Stimulated activated CD8-positive, alpha-beta memory T cell treated with anti-CD3 and anti-CD28 coated beads, Interleukin-7, amount 100 ng/mL, for 24 hours (primary cell): ENCODE measurements at places on chromosomes 1 and 21.
A peak's percentile ranks its signal among the peaks of the same experiment; 100 is the strongest.

- DNase-seq, result peak; percentile 55
Observed at GRCh38 chr1:65254320-65255034, 54.9 kb upstream of the DNAJC6 start.

DNA sequence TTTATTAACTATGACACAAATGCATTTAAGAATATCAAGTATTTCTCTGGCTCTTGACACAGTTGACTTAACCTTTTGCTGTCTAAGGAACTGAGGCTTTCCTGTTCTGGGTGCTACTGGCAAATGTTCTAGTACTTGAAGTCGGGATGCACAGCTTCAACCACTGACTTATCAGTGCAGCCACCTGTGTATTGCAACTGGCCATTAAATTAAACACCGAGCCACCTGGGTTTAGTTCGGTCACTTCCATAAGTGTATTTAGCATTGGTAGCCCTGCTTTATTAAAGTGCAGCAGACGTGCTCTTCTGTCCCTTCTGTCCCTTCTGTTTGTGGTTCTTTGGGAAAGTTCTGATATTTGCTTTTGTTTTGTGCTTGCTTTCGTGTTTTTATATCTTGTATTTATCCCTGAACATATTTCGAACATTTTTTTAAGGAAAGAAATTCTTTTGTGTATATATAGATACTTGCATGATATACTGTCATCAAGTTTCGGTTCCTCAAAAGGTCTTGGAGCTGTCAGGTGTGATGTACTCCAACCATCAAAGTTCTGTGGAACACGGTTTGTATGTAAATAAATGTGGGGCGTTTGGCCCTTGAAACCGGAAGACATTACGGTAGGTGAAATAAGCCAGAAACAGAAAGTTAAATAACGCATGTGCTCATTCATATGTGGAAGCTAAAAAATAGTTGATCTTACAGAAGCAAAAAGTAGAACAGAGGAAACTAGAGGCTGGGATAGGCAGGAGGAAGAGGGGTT, 297.9 kb upstream of the GREM2 start:
- DNase-seq, result no peak

DNA sequence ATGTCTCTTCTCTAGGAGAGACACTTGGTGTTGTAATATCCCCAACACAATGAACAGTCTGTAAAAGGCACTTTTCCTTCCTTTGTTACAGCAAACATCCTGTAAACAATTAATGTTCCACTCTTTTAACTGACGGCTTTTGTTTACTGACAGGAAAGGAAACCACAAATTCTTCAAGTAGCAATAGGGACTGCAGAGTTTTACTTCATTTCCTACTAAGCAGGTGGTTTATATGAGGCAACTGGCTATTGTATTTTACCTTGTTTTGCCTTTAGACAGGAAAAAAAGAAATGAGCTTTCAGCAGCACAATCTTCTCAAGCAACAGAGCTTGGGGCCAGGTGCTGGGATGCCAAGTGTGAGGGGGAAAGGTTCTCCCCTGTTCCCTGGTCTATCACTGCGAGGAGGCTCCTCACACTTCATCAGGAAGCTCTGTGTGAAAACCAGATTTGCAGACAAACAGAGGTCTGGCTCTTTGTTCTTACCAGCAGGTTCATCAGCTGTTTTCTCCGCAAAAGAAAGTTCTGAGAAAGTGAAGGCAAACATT, 51.2 kb downstream of the SIPA1L2 start:
- DNase-seq, result no peak

GRCh38 chr1:9500756-9501754, 38.2 kb upstream of the SLC25A33 start:
- DNase-seq, result no peak

DNA sequence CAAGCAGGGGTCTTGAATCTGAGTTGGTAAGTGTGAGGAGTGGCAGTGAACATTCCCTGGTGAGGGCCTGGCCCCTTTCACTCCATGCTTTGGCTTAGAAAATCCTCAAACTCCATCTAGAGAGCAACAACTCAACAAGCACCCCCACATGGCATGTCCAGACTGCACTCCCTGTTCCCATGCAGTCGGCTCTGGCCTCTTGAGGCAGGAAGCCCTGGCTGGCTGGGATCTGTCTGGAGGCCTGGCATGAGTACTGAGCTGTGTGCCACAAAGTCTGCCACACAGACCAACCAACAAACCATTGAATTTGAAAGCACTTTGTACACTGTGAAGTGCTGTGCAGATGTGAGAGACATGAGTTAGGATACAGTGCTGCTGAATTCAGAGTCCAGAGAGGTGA, 25.2 kb downstream of the COA7 start:
- no peak for DNase-seq

DNA sequence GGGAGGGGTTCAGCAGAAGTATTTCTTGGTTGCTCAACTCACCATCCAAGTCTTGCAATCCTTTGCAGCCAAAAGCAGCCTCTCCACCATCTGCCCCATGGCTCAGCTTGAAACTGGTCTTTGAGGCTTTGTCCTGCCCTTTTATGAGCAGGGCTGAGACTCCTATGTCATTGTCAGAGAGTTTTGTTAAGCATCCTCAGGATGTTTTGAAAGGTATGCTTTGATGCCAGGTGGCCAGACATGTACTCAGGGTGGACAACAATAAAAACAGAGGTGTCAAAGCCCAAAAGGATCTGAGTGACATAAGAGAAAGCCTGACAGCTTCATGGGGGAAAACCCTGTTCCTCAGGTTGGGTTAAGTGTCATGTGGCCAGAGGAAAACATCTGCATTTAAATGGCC, 310.5 kb downstream of the PRDM2 start:
- no peak for DNase-seq

DNA sequence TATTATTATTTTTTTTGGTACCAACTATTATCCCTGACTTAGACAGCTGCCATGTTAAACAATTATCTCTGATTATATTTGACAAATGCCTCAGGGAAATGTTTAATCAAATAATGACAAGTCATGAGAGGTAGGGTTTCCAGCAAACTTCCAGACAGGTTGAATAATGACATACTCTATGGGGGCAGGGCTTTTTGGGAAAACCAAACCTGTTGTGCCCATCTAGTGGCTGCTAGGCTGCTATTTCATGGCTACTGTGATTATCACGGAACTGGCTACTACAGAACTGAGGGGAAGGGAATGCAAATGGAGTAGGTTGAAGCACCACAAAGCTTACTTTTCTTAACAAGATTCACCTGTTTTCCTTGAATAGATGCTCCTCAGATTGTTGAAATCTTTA, 77.6 kb downstream of the DUSP10 start:
- no peak for DNase-seq

DNA sequence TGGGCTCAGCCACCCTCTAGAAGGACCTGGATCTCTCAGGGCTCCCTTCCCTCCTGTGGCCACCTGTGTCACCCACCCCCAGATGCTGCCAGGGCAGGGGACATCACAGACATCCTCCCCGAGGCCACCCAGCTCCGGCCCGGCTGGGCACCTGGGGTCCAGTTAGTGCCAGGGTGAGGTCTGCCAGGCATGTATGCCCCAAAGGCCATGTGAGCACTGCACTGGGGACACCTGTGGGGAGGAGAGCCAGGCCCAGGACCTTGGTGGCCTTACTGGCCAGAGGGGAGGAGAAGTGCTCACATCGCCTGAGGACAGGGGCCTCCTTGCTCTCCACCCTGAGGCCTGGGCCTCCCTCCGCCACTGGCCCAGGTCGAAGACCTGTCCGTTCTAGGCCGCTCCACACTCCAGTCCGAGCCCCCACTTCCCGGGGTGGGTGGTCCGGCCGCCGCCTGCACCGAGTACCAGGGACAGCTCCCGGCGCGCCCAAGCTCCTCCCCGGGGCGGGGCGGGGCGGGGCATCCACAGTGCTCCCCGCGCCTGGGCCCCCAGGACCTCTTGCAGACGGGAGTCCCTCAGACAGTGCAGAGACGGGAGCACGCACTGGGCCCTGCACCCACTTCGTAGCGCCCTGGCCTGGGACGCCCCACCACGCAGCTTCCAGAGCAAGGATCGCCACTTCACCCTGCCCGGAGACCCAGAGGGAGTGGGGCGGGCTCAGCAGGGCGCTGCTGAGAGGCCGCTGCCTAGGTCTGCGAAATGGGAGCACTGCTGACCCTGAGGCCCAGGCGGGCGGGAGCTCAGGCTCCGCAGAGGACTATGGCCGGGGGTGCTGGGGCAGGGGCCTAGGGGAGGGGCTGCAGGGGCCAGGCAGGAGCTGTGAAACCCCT, 34.3 kb upstream of the CCDC27 start:
- DNase-seq, result no peak

DNA sequence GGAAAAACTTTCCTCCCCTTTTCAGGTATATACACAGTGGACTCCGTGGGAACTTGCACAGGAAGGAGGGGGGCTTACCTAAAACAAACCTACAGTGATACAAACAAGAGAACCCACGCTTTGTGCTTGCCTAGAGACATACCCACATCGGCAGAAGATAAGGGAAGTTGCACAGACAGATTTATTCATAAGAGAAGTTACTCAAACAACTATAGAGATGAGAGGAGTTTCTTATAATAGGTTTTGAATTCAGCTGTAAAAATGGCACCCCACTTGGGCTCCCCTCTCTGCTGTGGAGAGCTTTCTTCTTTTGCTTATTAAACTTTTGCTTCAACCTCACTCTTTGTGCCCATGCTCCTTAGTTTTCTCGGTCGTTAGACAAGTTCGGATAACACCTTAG, 1.8 kb upstream of the DUSP12 start:
- no peak for DNase-seq

DNA sequence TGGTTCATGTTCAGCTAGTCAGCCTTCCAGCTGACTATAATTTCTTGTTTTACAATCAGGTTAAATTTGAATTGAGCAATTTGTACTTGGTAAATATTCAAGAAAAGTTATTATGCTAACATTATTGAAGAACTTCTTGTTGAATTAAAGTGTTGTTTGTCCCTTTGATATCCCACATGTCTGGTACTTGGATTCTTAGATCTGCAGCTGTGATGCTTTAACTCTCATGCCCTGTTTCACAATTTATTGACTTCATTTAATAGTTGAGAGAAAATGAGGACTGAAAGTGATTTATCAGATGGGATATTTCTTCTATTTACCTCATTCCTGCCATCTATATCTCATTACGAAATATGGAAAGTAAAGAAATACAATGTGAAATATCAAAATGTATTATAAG, 92.8 kb downstream of the FASLG start:
- no peak for DNase-seq

- DNase-seq, result no peak
Observed at GRCh38 chr1:1942753-1943656, 23.9 kb upstream of the TMEM52 start.

DNA sequence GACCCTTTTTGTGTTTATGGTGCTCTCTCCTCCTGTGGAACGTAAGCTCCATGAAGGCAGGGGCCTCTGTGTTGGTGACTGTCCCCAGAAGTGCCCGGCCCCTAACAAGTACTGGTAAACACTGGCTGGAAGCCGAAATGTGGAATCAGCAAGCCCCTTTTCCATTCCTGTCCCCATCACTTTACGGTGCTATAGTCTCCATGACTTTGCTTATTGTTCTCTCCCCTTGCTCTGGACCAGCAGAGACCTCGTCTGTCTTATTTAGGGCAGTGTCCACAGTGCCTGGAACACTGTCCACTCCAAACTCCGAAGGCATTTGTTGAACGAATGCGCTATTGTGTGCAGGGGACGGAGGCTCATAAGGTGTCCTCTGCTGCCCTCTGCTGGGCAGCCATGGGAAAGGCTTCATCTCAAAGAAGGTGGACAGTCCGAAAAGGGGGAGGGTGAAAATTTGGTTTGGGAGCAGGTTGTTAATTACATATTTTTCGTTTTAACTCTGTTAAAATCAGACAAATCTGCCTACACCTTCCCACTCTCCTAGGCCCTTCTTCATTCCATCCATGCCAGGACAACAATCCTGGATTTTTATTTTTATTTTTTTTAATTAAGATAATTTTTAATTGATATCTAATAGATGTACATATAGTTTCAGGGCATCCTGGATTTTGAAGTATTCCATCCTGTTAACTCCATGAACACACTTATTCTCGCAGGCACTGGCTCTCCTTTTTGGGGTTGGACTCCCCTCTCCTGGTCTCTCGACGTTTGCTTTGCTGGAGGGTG, 115.6 kb downstream of the PGBD5 start:
- peak; percentile 27 for DNase-seq

DNA sequence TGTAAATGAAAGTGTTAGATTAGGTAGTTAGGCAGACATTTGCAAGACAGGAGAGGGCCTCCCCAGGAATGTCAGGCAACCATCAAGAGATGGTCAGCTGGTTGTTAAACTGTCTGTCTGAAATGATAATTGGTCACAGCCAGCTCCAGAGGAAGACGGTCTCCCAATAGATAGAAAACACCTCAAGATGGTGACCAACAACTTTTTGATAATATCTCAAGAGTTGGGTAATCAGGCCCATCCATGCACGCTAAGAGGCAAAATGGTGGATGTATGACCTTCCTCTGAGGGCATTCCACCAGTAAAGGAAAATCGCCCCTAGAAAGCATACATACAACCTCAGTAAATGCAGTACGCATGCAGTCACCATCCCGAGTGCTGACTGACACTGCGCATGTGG, 118.2 kb downstream of the MAP3K21 start:
- no peak for DNase-seq

DNA sequence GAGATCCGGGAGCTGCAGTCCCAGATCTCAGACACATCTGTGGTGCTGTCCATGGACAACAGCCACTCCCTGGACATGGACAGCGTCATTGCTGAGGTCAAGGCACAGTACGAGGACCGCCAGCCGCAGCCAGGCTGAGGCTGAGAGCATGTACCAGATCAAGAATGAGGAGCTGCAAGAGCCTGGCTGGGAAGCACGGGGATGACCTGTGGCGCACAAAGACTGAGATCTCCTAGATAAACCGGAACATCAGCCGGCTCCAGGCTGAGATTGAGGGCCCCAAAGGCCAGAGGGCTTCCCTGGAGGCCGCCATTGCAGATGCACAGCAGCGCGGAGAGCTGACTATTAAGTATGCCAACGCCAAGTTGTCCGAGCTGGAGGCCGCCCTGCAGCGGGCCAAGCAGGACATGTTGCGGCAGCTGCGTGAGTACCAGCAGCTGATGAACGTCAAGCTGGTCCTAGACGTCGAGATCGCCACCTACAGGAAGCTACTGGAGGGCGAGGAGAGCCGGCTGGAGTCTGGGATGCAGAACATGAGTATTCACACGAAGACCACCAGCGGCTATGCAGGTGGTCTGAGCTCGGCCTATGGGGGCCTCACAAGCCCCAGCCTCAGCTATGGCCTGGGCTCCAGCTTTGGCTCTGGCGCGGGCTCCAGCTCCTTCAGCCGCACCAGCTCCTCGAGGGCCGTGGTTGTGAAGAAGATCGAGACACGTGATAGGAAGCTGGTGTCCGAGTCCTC, 25.5 kb downstream of the ETV3L start:
- no peak for DNase-seq

DNA sequence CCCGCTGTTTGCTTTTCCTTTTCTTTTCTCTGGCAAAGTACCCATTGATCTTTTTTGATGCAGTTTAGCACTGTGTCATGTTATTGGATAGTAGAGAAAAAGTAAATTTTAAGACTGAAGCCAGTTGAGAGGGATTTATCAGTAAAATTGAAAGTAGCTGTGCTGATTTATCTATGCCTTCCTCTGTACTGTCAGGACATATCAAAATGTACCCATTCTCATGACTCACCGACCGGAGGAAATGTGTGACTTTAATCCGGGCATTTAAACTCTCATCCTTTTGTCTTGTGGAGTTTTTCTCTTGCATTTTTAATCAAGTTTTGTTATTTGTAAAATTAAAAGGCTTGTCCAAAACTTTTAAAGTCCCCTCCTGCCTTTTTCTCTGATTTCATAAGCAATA, 276.6 kb upstream of the FMN2 start:
- DNase-seq, result no peak

GRCh38 chr1:178521241-178521640, 8.3 kb downstream of the TEX35 start:
- DNase-seq, result no peak

GRCh38 chr1:200038981-200039848, 11.7 kb downstream of the NR5A2 start:
- DNase-seq, result no peak
